Astrocyte (in vitro differentiated cells and primary cell): ENCODE measurements at places on chromosomes 3 and 15.

DNA sequence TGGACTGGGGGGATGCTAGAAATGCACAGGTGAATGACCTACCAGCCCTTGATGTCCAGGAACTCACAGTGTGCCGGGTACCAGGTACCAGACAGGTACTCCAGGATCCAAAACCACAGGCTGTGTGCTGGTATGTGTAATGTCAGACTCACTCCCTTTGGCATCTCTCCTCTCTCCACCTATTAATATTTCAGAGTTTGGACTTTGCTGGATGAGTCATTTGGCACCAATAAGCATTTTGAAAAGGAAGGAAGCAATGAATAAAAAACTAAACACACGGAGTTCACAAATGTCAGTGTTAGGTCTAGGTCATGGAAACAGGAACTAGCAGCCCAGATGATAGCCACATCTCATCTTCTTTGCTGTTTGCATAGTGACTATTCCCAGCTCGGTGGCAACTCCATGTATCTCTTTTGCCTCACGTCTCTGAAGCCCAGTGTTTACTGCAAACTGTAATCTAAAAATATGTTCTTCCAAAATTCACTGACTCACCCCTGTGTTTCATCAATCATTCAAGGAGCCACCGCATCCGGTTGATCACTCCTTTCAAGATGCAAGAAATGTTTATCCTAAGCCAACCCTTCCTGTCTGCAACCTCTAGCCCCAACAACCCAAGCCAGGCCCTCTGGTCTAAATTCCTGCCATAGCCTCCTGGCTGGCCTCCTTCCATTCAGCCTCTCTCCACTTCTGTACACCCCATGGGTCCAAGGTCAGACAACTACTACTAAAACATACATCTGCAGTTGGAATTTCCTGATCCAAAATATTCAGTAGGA is 8.4 kb downstream of the ITGB5 start:
- H3K4me3 ChIP-seq, result peak overlapping the region; percentile 19
- no peaks in the 10 kb centered on the region for H3K27me3 ChIP-seq
- peaks cover 56% of the 10 kb centered on the region for H3K4me1 ChIP-seq
- peaks cover 3% of the 10 kb centered on the region for H3K36me3 ChIP-seq
- H3K27ac ChIP-seq, result peak overlapping the region; percentile 72

DNA sequence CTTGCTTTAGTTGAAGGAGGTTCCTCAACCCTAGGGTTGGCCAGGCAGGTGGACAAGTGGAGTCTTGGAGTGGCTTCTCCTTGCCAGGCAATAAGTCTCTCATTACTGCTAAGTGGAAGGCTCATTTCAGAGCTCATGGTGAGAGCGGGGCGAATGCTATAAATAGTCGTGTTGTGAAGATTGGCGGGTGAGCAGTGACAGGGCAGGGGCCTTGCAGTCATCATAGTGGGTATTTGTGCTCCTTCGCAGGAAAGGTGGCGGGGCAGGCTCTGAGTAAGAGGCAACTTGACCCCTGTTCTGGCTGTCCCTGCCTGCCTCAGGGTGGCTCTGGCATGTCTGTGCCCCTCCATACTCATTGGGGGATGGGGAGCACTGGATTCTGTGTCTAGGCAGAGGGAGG is 8.7 kb upstream of the GRM2 start:
- no peak for DNase-seq
- H3K36me3 ChIP-seq, result no peaks in the 10 kb centered on the region
- no peaks in the 10 kb centered on the region for H3K4me1 ChIP-seq

DNA sequence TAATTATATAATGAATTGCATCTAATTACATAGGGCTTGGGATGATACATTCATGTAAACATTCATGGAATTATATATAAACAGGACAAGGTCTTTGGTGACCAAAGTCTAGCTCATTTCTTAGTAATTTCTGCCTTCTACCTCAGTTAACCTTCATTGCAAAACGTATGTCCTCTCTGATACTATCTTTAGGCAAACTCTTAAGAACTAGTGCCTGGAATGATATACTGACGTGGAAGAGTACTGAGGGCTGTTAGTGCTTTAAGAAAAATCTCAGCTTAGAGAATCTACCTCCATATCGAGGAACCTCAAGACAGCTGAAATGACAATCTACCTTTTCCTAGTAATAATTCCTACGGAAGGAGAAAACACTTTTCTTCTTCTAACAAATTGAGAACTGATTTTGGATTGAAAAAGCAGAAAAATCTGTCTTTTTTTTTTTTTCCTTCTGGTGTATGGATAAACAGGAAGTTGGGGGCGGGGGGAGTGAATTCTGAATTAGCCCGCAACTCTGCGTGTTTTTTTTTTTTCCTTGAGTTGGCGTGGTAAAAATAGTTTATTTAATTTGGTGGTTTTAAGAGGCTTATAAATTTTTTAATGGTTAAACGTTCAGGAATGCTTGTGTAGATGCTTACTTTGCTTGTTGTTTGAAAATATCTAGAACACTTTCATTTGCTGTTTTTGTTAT is 43.2 kb downstream of the RARB start:
- peak overlapping the region; percentile 49 for H3K27ac ChIP-seq
- H3K36me3 ChIP-seq, result no peaks in the 10 kb centered on the region
- peaks cover 30% of the 10 kb centered on the region for H3K4me1 ChIP-seq
- no peak overlapping the region for H3K4me3 ChIP-seq
- peak; percentile 56 for DNase-seq

DNA sequence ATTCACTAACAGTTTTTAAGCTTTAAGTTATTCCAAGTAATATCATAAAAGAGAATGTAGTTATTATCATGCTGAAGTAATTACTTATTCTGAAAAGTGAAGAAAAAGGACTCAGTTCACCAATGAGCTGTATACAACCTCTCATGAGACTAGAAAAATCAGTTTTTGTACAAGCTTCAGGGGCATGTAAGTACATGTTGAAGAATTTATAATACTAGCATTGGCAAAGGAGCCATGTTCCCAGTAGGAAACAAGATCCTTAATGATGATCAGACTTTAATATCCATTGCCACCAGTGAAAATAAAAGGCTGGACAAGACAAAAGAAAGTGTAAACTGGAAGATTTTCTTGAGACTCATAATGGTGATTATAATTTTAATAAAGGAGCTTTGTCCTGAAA is 532.8 kb downstream of the PLOD2 start:
- H3K27ac ChIP-seq, result no peak overlapping the region
- DNase-seq, result no peak
- H3K4me1 ChIP-seq, result no peaks in the 10 kb centered on the region
- no peaks in the 10 kb centered on the region for H3K36me3 ChIP-seq
- H3K4me3 ChIP-seq, result no peak overlapping the region
- H3K27me3 ChIP-seq, result no peaks in the 10 kb centered on the region

DNA sequence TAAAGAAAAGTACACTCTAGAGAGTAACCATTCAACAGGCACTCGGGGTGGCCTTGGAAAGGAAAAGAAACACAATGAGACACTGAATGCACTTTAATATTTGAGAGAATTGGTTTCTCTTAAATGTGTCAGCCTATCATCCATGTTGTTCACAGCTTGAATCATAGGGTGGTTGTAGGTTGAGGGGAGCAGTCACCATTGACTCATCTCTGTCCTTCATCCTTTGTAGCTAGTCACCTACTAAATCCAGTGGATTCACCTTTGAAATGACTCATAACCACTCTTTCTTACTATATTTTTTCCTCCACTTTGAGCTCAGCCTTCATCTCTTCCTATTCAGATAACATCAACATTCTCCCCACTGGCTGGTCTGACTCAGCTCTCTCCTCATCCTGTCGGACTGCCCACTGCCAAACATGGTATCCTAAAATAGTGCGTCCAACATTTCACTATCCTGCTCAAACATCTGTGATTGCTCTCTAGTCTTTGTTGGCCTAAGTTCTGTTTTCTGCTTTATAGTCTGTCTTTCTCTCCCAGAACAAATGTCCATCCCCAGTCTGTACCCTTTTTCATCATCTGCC is 182.7 kb upstream of the GADL1 start:
- H3K4me3 ChIP-seq, result no peak overlapping the region
- no peaks in the 10 kb centered on the region for H3K27me3 ChIP-seq
- no peaks in the 10 kb centered on the region for H3K36me3 ChIP-seq
- peaks cover 31% of the 10 kb centered on the region for H3K4me1 ChIP-seq

DNA sequence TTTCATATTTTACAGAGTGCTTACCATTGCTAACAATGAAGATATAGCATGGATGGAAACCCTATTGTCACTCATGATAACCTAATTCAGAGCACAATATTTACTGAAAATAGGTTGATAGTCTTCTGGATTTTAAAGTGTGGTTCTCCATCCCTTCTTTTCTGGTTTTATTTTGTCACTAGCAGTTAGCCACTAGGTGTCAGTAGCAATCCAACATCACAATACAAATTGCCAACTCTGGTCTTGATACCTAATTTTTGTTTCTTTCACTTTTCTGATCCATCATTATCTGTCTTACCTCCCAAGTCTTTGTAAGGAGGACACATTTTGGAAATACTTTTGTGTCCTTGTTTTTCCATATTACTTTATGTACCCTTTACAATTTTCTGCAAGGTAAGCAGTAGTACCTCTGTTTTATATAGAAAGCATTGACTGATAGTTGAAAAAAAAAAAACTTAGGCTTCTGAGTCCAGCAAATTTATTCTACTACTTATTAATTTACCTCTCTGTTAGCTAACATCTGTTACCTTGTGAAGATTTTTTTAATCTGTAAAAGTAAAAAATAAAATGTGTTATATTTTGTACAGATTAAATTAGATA is 28.3 kb upstream of the CRYBG3 start:
- no peaks in the 10 kb centered on the region for H3K4me1 ChIP-seq
- H3K27me3 ChIP-seq, result no peaks in the 10 kb centered on the region
- H3K27ac ChIP-seq, result no peak overlapping the region
- H3K36me3 ChIP-seq, result no peaks in the 10 kb centered on the region
- DNase-seq, result peak; percentile 19

DNA sequence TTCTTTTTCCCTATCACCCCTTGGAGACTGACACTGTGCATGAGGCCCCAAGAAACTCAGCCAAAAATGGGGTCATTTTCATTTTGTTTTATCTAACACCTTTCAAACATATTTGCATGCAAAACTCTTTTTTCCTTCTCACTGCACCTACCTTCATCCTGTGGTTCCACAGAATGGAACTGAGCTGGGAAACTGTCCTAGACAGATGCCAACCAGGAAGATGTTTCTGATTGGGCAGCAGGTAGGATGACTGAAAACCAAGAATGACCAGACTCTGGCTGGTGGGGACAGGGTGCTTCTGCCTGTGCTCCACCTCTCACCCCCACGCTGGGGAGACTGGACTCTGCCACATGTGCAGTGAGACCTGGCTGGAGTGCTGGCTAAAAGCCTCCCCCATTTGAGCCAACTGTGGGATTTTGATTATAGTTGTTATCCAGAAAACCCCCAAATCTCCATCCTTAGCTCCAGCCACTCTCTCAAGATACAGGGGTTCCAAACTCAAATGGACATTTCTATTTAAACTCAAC is 5.2 kb downstream of the PPIB start:
- no peak overlapping the region for H3K27ac ChIP-seq
- H3K4me1 ChIP-seq, result peaks cover 16% of the 10 kb centered on the region
- peaks cover 3% of the 10 kb centered on the region for H3K27me3 ChIP-seq
- peaks cover 53% of the 10 kb centered on the region for H3K36me3 ChIP-seq

DNA sequence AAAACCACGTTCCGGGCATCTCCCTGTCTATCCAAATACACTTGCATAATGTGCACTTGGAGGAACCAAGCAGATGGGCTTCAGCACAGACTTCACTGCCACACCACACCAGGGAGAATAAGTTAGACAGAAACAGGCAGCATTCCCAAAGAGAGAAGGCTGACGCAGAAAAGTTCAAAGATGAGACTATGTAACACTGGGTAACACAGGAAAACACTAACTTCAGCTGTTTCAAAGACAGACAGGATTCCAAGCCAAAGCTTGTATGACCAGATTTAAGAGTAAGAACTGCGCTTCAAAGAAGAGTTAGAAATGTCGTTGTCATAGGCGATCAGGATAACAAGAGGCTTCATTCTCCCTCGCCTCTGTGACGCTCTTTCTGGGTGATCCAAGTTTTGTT is 19.9 kb downstream of the SLC51A start:
- no peaks in the 10 kb centered on the region for H3K4me1 ChIP-seq
- H3K36me3 ChIP-seq, result peaks cover 20% of the 10 kb centered on the region
- H3K4me3 ChIP-seq, result no peak overlapping the region
- no peaks in the 10 kb centered on the region for H3K27me3 ChIP-seq
- H3K27ac ChIP-seq, result no peak overlapping the region

DNA sequence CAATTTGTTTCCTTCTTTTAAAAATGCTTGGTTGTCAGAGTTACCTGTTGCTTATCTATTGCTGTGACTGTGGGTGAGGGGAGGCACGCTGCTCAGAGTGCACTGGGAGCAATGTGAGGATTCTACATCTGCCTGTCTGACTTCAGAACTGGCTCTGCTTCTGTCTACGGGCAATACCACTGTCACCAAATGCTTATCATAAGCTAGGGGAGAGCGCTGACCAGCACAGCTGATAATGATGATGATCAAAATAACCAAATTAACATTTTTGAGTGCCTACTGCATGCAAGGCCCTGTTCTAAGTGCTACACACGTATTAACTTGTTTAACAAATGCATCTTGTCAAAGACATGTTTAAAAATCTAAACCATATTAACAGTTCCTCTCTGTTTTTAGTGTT is 79.2 kb upstream of the TPRG1 start:
- no peak overlapping the region for H3K27ac ChIP-seq
- H3K4me3 ChIP-seq, result no peak overlapping the region
- no peaks in the 10 kb centered on the region for H3K4me1 ChIP-seq
- H3K36me3 ChIP-seq, result no peaks in the 10 kb centered on the region

GRCh38 chr15:57507111-57507510 is 84.6 kb upstream of the MYZAP start:
- no peaks in the 10 kb centered on the region for H3K36me3 ChIP-seq
- no peak overlapping the region for H3K4me3 ChIP-seq
- DNase-seq, result no peak
- H3K27me3 ChIP-seq, result no peaks in the 10 kb centered on the region

GRCh38 chr3:154656486-154656885 is 226.5 kb upstream of the GPR149 start:
- no peak overlapping the region for H3K27ac ChIP-seq
- DNase-seq, result no peak
- H3K27me3 ChIP-seq, result no peaks in the 10 kb centered on the region
